Stimulated activated CD8-positive, alpha-beta memory T cell treated with anti-CD3 and anti-CD28 coated beads, Interleukin-4, amount 100 ng/mL, for 48 hours (primary cell): ENCODE measurements at places on chromosomes 5 and 9.

- DNase-seq: peak; percentile 43
Observed at GRCh38 chr9:136728548-136729123, 14.1 kb downstream of the LCN10 start.

DNA sequence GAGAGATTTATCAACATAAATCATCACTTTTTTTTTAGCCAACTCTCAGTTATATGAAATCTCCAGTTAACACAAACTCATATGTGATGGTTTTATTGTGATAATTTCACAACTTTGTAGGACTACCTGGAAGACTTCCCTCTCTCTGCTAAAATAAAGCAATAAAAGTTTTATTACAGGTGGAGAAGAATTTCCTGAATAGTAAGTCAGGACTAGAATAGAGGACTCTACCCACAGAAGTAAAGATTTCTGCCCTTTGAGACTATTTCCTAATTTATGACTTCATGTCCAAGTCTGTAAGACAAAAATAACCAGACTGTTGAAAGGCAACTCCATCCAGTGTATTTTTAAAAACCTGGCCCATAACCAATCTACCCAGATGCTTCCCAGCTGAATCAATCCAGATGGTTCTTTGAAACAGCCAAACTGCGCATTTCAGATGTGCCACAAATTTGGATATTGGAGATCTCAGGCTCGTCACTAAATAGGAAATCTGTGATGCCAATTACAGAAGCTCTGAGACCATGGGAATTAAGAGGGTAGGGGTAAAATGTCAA is 234.0 kb upstream of the NMUR2 start:
- no peak for DNase-seq

DNA sequence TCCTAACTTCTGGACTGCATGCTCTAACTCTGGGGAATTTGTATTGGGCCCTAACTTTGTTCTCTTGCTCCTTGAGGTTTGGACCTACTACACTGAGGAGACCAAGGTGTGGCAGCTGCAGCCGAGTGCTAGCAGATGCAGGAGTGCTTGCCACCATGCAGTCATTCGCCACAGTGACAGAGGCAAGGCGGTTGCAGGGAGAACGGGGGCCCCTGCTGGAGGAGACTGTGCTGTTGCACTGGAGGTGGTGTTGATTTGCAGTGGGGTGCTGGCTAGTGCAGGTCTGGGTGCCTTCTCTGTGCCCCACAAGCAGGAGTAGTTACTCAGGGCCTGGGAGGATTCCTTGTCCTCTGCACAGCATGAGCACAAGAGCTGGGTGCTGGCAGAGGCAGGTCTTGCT is 22.4 kb upstream of the DIRAS2 start:
- DNase-seq: no peak

DNA sequence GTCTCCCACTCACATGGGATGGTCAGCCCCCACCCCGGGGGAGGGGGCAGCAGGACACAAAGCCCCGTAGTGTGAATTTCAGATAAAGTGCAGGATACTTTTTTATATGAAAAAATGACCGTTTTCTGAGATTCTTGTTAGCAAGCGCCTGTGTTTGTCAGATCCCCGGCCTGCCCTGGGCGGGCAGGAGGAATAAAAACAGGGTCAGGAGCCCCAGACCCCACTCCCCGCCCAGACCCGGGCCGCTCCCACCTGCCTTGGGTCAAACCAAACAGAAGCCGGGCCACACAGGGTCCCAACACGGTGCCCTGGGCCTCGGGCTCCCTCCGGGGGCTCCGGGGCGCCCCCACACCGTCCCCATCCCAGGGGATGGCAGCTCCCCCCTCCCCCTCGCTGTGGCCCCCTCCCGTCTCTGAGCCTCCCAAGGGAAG is 13.5 kb upstream of the NRARP start:
- DNase-seq: no peak

- no peak for DNase-seq
Observed at GRCh38 chr5:21071986-21072385, 1084.0 kb upstream of the CDH18 start.

- DNase-seq: peak; percentile 76
Observed at GRCh38 chr5:55226934-55227663, at the start of gene MCIDAS. Gene MCIDAS (minus strand): TSS chr5:55227315. CDS start chr5:55227138, 177 bp downstream.

DNA sequence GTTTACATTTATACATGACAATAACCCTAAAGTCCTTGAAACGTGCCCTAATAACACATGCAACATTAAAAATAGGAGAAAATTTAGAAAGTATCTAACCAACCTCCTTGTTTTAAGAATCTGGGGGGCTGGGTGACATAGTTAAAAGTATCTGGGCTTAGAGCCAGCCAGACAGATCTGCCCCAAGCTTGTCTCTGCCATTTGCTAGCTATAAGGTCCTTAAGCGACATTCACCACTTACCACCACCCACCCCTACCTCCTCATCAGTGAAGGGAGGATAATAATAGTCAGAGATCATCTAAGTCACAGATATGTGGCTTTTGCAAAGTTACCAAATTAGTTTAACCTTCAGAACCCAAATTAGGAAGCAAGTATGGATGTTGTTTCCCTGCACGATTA is 33.8 kb upstream of the CAST start:
- DNase-seq: no peak

- DNase-seq: no peak
Observed at GRCh38 chr5:66519626-66520025, 76.6 kb upstream of the MAST4 start.
